ENCODE measurements at places on chromosomes 2 and 18.

DNA sequence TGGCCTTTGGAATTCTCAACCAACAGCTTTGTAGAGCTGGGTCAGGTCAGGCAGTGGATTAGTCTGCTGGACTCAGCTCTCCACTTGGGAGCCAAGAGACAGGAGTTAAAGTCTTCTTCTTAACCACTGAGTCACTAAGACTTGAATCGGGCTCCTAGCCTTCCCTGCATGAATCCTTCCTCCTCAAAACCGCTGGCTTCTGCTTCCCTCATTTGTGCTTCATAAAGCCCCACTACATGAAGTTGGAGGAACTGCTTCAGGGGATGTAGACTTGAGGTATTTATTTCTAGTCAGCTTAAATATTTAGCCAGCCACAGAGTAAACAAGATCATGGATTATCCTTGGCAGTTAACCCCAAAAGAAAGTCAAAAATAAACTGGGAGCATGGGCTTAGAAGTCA is 536.3 kb upstream of the TNP1 start:
- no peak for DNase-seq

- no peak for DNase-seq
Measured at GRCh38 chr2:167196461-167197252, 308.4 kb downstream of the XIRP2 start.

DNA sequence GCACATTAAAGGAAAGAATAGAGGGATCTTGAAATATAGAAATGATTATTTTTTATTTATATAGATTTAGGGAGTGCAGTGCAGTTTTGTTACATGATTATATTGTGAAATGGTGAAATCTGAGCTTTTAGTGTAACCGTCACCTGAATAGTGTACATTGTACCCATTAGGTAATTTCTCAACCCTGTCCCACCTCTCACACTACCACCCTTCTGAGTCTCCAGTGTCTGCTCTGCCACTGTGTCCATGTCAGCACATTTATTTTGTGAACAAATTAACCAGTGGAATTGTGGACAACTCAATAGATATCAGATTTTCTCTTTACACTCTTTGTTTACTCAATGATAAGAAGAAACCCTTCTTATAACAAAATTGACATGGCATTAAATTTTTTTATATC is 24.2 kb downstream of the APLF start:
- no peak for DNase-seq

DNA sequence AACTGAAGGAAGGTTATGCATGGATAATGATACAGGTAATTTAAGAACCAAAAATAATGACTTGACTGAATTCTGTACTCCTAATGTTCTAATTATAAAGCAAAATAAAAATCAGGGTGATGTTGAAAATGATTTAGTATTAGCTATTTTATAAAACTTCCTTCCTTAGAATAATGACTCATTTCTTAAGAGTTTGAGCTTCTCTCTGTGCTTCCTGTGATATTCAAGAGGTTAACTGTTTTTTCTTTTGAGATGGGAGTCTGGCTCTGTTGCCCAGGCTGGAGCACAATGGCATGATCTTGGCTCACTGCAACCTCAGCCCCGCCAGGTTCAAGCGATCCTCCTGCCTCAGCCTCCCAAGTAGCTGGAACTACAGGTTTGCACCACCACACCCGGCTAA is 14.8 kb downstream of the HADHA start:
- no peak for DNase-seq

DNA sequence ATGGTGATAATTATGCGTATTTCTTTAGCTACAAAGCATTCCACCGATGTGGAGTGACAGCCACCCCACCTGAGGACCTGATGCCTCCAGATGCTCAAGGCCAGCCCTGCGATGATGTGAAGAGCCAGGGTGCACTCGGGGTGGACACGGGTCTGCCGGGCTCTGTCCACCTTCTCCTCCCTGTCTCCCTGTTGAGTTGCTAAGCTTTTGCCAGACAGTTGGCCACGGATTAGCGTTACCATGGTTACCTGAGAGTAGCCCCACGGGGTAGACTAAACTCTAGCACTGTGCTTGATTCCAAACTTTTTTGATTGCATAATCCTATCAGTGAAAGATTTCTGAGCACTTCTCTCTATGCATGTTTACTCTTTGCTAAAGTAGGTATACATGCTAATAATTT is 86.2 kb downstream of the SMIM21 start:
- no peak for DNase-seq

- DNase-seq = no peak
Measured at GRCh38 chr2:218129458-218130135, 3.8 kb downstream of the CXCR2 start.

DNA sequence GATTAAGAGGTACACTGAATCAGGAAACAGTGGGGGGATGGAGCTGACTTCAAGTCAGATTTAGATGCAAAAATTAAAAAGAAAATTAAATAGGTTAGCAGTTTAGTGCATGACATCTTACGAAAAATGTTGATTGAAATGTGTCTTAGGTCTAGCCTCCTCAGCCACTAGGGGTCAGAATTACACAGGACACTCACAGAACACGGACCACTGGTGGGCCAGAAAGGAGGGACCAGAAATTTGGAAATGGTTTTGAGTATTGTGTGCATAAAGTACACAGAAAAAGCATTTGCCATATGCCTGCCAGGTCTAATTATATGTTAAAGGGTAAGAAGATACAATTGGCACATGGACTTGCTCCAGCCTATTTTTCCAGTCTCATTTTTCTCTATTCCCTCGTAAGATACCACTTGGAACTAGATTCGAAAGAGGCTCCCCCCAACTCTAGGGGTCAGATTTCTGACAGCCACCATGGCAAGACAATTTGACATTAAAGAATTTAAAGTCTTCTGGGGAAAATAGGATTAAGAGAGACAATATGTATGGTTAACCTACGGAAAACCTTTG is 550.2 kb upstream of the SETBP1 start:
- DNase-seq = no peak

GRCh38 chr2:170013802-170014551 is 164.0 kb upstream of the MYO3B start:
- DNase-seq = no peak

GRCh38 chr2:30899516-30900054 is 92.3 kb upstream of the CAPN13 start:
- DNase-seq = no peak

- DNase-seq = no peak
Measured at GRCh38 chr18:66638856-66639629, 35.2 kb upstream of the CDH19 start.

- no peak for DNase-seq
Measured at GRCh38 chr2:13546131-13546530, 829.4 kb downstream of the TRIB2 start.

GRCh38 chr2:196239622-196240587 is 68.5 kb upstream of the STK17B start:
- DNase-seq = no peak

GRCh38 chr2:88955607-88956006 is 264.1 kb downstream of the RPIA start:
- no peak for DNase-seq

DNA sequence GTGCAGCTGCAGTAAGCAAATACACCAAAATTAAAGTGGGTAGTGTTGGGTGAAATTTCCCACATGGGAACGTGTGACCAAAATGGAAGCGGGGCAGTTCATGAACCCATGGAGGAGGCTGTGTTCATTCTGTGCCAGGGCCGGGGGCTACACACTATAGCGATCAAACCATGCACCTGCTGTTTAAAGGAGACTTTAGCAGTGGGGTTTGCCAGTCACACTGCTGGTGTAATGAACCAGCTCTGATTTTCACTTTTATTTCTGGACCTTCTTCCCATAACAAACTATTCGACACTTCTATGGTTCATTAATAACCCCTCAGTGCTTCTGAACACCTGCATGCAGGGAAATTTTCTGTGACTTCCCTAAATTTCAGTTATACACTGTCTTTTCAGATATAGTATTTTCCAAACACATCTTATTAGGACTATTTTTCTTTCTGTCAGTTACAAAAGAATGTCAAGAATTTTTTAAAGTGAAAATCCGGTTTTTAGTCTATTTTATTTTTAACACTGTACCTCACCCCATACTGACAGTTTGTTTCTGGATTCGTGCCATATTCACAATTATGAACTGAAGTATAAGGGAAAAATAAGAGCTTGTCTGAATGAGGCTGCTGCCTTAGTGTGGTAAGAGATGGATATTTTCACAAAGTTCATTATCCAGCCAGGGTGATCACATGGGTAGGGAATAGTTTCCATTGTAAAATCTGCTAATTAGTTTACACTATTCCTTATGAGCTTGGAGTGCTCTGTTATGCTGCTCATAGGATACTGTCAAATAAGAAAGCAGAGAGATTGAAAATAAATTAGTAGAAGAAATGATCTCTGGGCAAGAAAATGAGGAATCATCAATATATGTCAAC is 111.3 kb upstream of the CAVIN2 start:
- no peak for DNase-seq

- no peak for DNase-seq
Measured at GRCh38 chr18:45518311-45519155, 96.7 kb upstream of the SLC14A2 start.

GRCh38 chr18:67282796-67283195 is 233.7 kb downstream of the DSEL start:
- no peak for DNase-seq

- no peak for DNase-seq
Measured at GRCh38 chr18:36912887-36913286, 84.0 kb downstream of the KIAA1328 start.

DNA sequence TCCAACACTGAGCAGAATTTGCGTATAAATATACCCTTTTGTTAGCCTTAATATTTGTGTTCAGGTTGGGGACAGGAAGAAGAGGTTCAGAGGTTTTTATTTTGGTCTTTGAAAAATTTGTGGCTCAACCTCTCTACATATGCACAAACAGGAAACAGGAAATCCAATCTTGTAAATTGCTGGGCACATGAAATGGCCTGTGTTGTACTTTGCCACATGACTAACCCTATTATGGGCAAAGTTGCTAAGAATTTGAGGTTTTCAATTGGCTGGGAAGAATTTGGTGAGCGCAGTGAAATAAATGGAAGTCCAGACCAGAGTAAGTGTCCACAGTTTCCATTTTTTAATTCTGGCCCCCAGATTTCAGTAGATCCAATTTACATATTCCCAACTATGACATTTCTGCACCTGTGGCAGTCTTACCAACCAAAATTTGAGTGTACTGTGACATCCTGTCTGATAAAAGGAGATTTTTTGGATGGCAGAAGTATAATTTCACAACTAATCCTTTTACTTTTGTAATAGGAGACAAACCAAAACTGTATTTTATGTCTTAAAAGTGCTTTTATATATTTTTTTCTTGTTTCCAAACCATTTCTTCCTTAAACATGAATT is 63.6 kb downstream of the COX7A2L start:
- no peak for DNase-seq

GRCh38 chr2:73268830-73269685 is 15.2 kb downstream of the FBXO41 start:
- DNase-seq = no peak

- no peak for DNase-seq
Measured at GRCh38 chr2:24024996-24025663, 15.2 kb downstream of the MFSD2B start.

DNA sequence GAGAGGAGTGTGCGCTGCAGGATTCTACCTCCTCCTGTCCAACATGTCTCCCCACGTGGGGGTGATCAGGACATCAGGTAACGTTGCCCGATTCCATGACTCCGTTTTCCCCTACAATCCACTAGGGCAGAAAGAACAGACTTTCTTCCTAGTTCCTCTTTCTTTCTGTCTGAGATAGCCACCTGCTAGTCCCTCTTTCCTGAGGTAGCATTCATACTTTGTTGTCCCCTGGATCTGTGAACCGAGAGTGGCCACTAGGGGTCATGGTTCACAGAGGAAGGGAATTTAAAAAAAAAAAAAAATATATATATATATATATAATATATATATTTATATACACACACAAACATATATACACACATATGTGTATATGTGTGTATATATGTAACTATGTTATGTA is 210.0 kb upstream of the ZNF521 start:
- DNase-seq = no peak

- no peak for DNase-seq
Measured at GRCh38 chr2:63679252-63679855, 90.6 kb downstream of the MDH1 start.

- DNase-seq = no peak
Measured at GRCh38 chr2:169095621-169096105, 26.3 kb downstream of the DHRS9 start.

DNA sequence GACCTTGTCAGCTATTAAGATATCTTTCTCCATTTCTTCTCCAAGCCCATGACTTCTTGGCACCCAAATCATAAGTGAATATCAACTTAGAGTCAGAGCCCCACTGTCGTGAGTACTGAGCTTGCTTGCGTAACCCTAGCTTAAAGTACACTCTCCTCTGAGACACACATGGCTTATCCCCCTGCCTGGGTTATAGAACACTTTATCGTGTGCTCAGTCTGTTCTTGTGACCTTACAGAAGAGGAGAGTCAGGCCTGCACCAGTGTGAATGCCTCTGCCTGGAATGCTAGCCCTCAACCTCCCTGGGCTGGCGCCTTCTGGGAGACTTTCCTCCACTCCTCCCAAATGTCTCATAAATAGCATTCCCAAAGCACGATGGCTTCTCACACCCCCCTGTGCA is 79.3 kb downstream of the CEP192 start:
- DNase-seq = no peak

- no peak for DNase-seq
Measured at GRCh38 chr2:73859721-73860586, 31.2 kb downstream of the STAMBP start.

- DNase-seq = no peak
Measured at GRCh38 chr2:134206573-134206972, 47.3 kb upstream of the MGAT5 start.

GRCh38 chr18:70030728-70031127 is 83.1 kb upstream of the CD226 start:
- no peak for DNase-seq

DNA sequence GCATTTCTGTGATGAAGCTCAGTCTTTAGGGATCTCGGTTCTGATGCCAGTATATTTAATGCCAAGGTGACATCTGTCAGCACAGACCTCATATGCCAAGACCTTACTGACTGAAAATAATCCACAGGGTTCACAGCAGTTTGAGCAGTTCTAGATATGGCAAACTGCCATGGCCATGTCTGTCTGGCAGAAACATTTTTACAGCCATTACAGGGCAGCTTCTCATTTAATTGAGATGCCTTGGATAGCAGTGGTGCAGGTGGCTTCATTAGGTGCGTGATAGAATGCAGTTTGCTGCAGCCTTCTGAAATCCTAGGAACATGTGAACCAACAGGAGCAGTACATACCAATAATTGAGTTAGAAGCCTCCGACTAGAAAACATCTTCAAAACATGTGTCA is 510.6 kb downstream of the XIRP2 start:
- DNase-seq = no peak

Measured in amygdala (tissue), 56 donors.